ENCODE measurements at places on chromosomes 3 and 15.

DNA sequence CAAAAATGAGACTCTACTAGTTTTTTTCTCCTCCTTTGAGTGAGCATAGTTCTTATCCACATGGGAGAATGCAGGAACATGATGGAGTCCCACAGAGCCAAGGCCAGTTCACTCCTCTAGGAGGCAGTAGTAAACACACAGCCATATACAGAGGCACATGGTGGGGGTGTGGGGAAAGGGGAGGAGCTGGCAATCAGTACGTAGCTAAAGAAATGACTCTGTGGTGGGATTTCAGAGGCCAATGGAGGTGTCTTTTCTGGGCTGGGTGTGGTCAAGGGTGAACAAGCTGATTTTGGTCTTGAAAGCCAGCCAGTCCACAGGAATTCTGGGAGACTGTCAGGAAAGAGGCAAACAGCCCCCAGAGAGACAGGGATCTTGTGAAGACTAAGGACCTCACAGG is 6.6 kb upstream of the RAB11A start:
- no peaks in the 10 kb centered on the region for H3K36me3 ChIP-seq
- peaks cover 21% of the 10 kb centered on the region for H3K4me1 ChIP-seq
- H3K27me3 ChIP-seq, result no peaks in the 10 kb centered on the region

- peaks cover 7% of the 10 kb centered on the region for H3K27me3 ChIP-seq
- no peaks in the 10 kb centered on the region for H3K36me3 ChIP-seq
- peak overlapping the region; percentile 97 for H3K4me3 ChIP-seq
Measured at GRCh38 chr15:42576040-42576594, 711 bp downstream of the STARD9 start.

- no peaks in the 10 kb centered on the region for H3K27me3 ChIP-seq
- no peaks in the 10 kb centered on the region for H3K36me3 ChIP-seq
- no peak for DNase-seq
- H3K27ac ChIP-seq, result no peak overlapping the region
- no peaks in the 10 kb centered on the region for H3K4me1 ChIP-seq
Measured at GRCh38 chr3:140186421-140186920, 251.5 kb downstream of the CLSTN2 start.

GRCh38 chr3:133137042-133137996 is 99.1 kb downstream of the TMEM108 start:
- no peaks in the 10 kb centered on the region for H3K36me3 ChIP-seq
- H3K4me3 ChIP-seq, result no peak overlapping the region
- peaks cover 24% of the 10 kb centered on the region for H3K27me3 ChIP-seq

DNA sequence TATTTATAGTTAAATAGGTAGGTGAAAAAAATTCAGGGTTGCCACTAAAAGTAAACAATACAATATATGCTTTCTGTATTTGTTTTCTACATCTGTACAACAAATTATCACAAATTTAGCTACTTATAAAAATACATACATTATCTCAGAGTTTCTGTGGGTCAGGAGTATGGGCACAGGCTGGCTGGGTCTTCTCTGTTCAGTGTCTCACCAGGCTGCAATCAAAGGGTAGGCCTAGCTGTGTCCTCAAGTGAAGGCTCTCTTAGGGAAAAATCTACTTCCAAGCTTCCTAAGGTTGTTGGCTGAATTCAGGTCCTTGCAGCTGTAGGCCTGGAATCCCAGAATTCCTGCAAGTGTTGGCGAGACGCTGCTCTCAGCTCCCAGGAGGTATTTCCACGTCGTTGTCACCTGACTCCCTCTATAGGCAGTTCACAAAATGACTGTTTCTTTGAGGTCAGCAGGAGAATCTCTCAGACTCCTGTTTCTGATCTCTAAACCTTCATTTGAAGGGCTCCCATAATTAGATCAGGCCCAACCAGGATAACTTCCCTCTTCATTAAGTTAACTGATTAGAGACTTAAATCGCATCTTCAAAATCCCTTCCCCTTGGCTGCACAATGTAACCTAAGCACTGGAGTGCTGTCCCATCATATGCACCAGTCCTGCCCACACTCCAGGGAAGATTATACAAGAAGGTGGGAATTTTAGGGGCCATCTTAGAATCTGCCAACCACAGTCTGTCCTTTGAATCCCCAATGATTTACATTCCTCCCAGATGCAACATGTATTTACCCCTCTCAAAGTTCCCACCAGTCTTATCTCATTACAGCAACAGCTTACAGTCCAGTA is 296.6 kb downstream of the SUCLG2 start:
- no peak overlapping the region for H3K27ac ChIP-seq
- DNase-seq, result no peak
- H3K4me3 ChIP-seq, result no peak overlapping the region
- no peaks in the 10 kb centered on the region for H3K36me3 ChIP-seq
- H3K4me1 ChIP-seq, result peaks cover 6% of the 10 kb centered on the region

GRCh38 chr3:54390582-54390981 is 268.2 kb downstream of the CACNA2D3 start:
- no peaks in the 10 kb centered on the region for H3K4me1 ChIP-seq
- DNase-seq, result no peak
- no peak overlapping the region for H3K4me3 ChIP-seq
- H3K27ac ChIP-seq, result no peak overlapping the region
- H3K36me3 ChIP-seq, result no peaks in the 10 kb centered on the region

DNA sequence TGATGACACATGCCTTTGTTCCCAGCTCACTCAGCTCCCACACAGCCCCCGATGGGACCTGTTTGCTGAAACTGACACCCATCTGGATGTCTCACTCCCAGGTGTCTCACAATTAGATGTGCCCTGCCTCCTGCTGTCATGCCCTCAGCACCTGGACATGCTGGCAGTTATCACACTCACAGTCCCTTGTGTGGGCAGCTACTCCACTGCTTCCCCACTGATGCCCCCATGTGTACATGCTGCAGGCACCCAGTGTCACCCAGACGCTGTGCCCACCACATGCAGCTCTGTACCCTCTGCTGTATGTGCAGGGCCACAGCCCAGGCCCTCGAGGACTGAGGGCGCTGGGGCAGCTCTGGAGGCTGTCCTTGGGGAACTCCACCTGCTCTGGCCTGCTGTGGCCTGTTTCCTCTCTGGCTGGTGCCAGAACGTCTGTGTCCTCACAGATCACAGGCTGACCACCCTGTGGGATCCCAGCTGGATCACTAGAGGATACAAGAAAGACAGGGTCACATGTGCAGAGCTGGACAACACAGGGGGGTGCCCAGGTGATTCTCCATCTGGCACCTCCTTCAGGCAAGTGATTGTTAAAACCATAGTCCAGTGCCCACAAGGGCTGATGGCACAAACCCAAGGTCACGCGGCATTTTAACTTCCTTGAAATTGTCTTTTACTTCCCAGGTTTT is 14.0 kb downstream of the C3orf22 start:
- peaks cover 15% of the 10 kb centered on the region for H3K4me1 ChIP-seq
- H3K27me3 ChIP-seq, result peaks cover 8% of the 10 kb centered on the region
- H3K36me3 ChIP-seq, result no peaks in the 10 kb centered on the region
- no peak overlapping the region for H3K4me3 ChIP-seq
- H3K27ac ChIP-seq, result no peak overlapping the region

DNA sequence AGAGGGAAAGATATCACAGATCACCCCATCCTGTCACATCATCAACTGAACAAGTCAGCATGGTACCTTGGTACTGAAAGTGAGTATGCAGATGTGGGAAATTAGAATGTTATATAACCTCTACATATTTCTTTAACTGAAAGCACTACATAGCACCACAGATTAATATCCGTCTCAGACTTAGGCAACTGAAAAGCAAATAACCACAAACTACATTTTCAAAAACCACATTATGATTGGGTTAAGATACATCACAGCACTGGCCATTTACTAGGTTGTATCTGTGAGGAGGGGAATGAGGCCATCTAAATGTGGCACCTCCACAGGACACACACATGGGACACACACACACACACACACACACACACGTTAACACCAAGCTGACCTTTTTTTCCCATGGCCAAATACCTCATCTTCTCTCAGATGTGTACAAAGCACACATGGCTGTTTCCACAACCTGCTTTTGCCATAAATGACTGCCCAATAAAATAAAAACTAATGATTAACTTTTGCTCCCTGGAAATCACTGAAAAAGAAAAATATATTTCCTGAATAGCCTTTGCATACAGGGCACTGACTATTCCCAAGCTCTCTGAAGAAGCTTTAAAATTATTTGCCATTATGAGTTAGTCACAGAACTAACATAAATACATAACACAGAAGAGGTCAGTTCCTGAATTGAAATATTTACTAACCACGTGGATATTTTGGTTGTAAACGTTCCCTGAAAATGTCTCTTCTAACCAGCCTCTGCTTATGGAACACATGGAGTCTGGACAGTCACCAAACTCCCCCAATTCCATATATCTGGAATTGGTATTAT is 60.1 kb downstream of the SUMF1 start:
- no peak overlapping the region for H3K4me3 ChIP-seq
- no peak overlapping the region for H3K27ac ChIP-seq
- peaks cover 66% of the 10 kb centered on the region for H3K36me3 ChIP-seq
- DNase-seq, result no peak
